ENCODE measurements at places on chromosomes 12 and 14.
A peak's percentile ranks its signal among the peaks of the same experiment; 100 is the strongest.

DNA sequence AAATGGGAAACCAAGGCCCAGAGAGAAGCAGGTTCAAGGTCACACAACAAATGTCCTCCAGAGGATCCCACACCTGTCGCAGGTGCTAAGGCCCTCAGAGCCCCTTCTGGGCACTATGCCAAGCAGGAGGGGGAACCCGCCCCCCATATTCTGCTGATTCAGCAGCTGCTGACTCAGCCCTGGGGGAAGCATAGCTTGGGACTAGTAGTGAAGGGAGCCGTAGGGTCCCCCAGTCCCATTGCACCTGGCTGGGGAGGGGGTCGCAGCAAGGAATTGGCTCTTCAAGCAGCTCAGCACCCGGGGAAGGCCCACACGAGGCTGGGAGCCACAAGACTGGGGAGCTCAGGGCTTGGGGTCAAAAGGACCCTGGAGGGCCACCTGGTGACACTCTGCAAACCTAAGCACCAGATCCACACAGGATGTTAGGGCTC, 1.0 kb downstream of the RASAL1 start:
- no peak for DNase-seq

- no peak for DNase-seq
Measured at GRCh38 chr12:124664395-124665111, 97.1 kb upstream of the NCOR2 start.

- no peak for DNase-seq
Measured at GRCh38 chr12:64064706-64065105, 157.4 kb downstream of the KICS2 start.

- no peak for DNase-seq
Measured at GRCh38 chr12:69932676-69933552, 107.9 kb downstream of the MYRFL start.

DNA sequence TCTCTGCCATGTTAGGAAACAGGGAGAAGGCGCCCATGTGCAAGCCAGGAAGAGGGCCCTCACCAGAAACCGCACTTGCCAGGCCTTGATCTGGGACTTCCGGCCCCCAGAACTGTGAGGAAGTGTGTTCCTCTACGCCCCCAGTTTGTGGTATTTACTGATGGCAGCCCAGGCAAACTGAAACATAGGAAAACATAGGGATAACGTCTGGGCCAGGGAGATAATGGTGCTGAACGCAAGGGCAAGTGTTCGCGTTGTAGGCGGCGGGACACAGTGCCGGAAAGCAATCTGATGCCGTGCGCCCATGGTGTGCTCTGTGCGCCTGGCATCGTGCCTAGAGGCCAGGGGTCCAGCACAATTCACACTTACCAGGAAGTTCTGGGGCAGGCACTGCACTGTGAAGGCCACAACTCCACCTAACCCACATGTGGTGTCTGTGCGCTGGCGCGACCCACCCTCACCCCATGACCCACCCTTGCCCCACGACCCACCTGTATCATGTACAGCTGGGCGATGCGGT, 53.6 kb downstream of the ARL6IP4 start:
- peak; percentile 34 for DNase-seq

DNA sequence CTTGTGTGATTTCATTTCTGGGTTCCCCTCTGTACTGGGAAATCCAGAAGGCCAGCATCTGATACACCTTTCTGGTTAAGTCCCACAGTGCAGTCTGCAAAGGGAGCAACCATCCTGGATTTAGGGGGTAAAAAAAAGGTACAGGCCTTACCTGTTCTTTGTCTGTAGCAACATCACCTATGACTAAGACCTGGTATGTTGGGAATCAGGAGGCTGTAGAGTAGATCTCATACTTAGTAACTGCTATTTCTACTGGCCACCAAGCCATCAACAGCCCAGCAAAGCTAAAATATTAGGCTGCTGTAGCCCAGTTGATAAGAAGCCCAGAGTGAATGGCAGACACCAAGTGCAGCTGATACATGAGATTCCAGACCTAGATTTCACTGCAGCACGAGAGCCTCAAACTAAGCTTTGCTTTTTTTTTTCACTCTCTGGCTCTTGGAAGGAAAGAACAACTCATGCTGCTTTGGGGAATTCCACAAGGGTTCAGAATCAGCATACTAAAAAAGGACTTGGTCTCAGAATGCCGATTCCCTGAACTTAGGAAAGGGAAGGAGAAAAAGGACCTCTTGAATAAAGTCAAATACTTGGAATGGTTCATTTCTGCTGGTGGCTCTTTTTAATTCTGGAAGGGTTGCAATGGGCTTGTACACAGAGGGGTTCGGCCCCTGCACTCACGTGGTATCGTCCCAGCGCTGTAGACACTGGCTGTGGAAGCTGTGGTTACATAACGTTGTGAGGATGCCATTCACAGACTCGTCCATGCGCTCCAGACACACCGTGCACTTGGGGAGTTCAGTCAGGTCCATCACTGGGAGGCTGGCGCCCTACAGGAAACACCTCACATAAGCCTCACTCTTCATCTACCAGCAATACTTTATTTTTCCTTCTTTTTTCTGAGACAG, 20.5 kb downstream of the BRAP start:
- DNase-seq, result no peak

- DNase-seq, result no peak
Measured at GRCh38 chr14:72155379-72155993, 223.3 kb downstream of the RGS6 start.

GRCh38 chr14:101412739-101413138, 148.6 kb upstream of the DIO3 start:
- DNase-seq, result no peak

GRCh38 chr12:13918897-13919296, 62.5 kb downstream of the GRIN2B start:
- DNase-seq, result no peak
